ENCODE measurements at places on chromosomes 1 and 21. TPM values are rescaled to one million over a fixed set of nuclear protein-coding genes. Genes with fewer than 3 reads are reported as not detected.

- DNase-seq, result no peak
Observed at GRCh38 chr1:243396876-243397275, 141.0 kb downstream of the SDCCAG8 start.

DNA sequence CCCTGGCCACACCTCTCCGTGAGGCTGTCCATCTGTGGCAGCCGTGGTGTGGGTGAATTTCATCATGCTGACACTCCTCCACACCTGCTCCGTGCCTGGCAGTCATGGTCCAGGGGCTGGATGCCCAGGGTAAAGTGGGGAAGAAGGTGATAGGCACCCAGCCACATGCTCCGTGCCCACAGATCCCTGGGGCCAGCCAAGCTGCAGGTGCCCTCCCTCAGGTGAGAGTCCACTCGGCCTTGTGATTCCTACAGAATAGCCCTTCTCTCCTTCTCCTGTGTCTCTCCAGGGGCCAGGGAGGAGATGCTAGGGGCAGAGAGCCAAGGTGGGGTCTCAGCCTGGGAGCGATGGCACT is 16.8 kb upstream of the POFUT2 start:
- DNase-seq, result no peak

DNA sequence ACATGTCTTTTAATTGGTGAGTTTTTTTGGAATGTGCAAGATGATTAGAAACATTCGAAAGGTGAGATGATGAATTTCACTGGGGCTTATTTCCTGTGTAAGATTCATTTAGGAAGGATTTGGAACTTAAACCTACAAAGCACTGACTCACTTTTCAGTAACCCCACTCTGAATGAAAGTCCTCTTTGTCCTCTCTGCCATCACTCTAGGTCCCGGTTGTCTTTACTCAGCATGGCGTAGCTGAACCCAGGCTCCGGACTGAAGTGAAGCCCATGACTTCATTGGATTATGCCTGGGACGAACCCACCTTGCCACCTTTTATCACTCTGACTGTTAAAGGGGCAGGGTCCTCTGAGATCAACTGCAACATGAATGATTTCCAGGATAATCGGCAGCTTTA is 139.4 kb downstream of the VPS13D start:
- no peak for DNase-seq

DNA sequence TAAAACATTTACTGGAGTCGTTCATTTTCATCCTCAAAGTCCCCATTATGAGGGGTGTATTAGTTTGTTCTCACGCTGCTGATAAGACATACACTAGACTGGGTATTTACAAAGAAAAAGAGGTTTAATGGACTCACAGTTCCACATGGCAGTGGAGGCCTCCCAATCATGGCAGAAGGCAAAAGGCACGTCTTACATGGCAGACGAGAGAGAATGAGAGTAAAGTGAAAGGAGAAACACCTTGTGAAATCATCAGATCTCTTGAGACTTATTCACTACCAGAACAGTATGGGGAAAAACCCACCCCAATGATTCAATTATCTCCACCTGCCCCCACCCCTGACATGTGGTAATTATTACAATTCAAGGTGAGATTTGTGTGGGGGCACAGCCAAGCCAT is 830.4 kb upstream of the RGS18 start:
- DNase-seq, result no peak

GRCh38 chr1:232184561-232185530 is 445.1 kb downstream of the SIPA1L2 start:
- no peak for DNase-seq

OR2T33 gene
- total RNA-seq, result not detected

PLA2G2D gene
- not detected for total RNA-seq

SLC44A3 gene
- not detected for total RNA-seq

All from activated CD8-positive, alpha-beta T cell treated with anti-CD3 and anti-CD28 coated beads for 36 hours (primary cell).